Fibroblast of mammary gland (primary cell): ENCODE measurements at places on chromosomes 6 and 20.

DNA sequence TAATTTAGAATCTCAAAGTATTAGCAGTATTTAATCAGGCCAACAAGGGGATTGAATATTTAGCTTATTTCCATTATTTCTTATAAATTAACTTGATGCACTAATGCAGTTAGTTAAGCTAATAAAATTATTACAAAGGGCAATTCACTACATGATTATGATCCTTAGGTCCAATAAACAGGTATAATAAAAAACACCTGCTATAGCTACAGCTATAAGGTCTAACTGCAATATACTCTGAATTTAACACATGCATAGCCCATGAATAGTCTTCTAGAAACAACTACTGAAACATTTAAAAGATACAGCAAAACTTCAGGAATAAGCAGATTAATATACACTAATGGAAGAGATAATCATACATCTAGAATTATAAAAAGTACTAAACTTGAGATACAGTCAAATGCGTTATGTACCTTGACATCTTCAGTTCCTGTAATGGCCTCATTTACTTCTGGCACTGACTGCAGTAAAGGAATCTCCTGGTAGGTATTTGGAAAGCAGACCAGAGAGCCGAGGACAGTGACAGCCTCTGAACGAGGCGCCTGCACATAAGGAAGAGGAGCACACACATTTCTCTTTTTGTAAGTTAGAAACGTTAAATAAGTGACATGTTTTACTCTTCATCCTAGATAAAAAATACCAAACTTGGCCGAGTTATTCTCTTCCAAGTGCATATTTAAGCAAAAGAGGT lies 168.5 kb downstream of the INSM1 start:
- no peak for DNase-seq

DNA sequence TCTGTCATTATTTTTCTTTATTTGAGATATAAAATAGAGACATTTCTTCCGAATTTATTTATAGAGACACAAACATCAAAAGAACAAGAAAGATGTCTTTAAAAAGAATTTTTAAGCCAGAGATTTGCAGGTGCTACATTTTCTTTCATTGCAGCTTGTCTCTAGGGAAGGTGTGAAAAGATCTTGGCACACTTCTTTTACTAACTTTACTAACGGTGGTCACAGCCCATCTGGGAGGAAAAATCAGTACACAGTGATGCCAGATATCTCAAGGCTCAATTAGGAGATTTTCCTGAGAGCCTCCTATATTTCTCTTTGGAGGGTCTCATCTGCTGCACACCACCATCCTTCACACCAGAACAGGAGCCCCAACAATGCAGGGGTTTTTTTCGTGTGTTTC lies 29.5 kb downstream of the ABRACL start:
- DNase-seq = no peak

DNA sequence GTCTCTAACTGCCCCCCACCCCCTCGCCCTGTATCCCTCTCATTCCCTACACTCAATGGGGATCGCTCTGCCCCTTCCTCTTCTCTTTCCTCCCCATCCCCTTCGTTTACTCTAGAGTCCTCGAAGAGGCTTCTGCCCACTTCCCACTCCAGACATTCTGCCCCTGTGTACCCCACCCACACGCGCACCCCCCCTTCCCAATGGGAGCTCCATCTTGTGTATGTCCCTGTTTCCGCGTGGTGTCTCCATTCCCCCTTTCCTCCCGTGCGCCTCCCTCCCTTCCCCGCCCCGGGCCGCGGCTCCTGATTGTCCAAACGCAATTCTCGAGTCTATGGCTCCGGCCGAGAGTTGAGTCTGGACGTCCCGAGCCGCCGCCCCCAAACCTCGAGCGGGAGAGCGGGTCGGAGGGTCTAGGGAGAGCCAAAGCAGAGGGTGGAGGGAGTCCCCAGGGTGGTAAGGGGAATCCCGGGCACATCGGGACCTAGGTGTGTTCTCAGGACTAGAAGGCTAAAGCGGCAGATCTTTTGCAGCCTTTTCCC lies 679 bp upstream of the RING1 start:
- peak; percentile 46 for DNase-seq

- DNase-seq = no peak
Measured at GRCh38 chr6:139676718-139677117, 302.3 kb upstream of the CITED2 start.

DNA sequence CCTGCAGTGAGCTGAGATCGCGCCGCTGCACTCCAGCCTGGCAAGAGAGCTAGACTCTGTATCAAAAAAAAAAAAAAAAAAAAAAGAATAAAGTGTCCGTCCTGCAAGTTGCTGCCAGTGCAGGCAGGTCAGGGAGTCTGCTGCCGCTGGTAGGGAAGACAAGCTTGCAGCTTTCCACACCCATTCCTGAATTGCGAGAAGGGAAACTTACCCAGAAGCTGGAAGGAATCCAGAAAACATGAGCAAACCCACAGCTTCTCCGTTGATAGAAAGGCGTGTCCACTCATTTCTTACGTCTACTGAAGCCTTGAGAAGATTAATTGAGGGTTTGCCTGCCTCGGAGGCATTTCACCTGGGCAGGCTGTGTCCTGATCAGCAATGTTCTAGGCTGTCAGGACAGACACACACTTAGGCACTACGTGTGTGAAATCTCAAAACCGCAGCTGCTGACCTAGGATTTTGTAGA lies 61.6 kb upstream of the DSP start:
- DNase-seq = peak; percentile 79

DNA sequence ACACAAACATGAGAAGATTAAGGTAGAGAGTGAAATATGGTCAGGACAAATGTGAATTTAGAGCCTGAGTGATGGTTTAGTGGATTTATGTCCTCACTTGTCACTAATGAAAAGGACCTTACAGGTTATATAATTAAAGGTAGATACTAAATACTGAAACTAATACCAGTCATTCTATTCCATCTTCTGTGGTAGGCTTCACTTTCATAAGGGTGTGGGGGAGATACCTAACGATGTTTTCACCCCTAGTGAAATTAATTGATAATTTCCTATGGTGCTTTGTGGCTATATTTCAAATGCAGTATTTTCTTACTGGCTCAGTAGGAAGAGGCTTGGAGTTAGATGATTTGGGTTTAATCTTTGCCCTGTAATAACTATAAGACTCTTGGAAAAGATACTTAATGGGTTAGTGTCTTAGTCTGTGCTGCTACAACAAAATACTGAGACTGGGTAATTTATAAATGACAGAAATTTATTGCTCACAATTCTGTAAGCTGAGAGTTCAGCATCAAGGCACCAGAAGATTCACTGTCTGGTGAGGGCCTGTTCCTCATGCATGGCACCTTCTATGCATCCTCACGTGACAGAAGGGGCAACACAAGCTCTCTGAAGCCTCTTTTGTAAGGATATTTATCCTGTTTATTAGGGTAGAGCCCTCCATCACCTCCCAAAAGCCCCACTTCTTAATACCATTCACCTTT lies 21.3 kb downstream of the RNF217 start:
- no peak for DNase-seq

GRCh38 chr20:49882171-49882970 lies 33.0 kb downstream of the SPATA2 start:
- no peak for DNase-seq

DNA sequence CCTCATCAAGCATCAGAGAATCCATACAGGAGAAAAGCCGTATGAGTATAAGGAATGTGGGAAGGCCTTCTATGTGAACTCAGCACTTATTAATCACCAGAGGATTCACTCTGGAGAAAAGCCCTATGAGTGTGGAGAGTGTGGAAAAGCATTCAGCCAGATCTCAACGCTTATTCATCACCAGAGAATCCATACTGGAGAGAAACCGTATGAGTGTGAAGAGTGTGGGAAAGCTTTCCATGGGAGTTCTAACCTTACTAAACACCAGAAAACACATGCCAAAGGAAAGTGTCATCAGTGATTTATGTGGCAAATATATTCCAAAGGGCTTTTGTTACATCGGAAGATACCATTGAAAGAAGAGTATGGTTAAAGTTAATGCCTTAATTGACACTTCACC lies 25.4 kb downstream of the ZKSCAN8 start:
- peak; percentile 85 for DNase-seq

DNA sequence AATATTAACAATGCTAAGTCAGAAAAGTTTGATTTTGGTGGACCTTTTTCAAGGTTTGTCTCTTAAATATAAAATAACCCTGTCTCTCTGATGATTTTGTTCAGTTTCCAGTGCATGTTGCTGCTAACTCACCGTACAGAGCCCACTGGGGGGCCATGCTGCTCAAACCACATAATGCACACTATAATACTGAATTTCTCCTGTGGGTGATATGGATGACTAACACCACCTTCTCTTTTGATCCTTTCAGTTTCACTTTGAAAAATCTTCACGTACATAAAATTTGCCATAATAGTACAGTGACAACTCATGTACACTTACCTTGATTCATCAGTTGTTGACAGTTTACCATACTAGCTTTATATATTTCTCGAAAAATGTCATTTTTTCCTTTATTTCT lies 506.6 kb upstream of the MAN1A1 start:
- DNase-seq = no peak

DNA sequence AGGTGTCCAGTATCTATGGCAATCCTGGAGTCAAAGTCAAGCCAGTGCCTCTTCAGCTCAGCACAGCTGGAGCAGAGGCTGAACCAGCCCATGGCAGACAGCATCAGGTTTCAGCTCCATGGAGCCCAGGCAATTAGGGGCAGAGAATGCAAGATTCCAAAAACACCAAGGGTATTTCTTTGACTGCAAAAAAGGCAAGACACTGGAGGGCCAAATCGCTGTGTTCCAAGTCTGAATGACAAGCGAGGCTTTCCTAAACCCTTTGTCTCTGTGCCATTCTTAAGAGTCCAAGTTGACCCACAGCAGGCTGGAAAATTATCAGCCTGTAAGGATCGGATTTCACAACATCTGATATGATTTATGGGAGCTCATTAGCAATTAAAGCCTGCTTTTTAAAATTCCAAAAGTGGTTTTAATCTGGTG lies 49.7 kb upstream of the TGM3 start:
- DNase-seq = no peak

- no peak for DNase-seq
Measured at GRCh38 chr6:23524548-23524947, 601.5 kb upstream of the NRSN1 start.
